GM12891 (cell line): ENCODE measurements at places on chromosomes 1 and 21.

GRCh38 chr1:56424744-56425493 lies 154.4 kb downstream of the PLPP3 start:
- no peak for DNase-seq

DNA sequence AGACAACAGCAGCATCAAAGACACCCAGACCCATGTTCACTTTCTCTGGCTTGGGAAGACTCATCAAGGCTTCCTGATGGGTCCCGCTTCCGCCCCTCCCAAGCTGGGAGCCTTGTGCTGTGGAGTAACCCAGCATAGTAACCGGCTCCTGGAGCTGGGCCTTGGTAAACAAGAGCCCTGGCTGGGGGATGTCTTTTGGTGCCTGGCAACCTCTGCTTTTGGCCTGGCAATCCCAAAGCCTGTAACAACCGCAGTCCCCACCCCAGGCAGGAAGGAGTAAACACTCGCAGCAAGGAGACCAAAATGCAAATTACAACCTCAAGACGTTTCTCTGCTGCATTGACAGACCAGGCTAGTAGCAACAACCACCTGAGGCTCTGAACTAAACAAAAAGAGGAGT lies 16.9 kb upstream of the THRAP3 start:
- peak; percentile 44 for DNase-seq

- DNase-seq, result no peak
Observed at GRCh38 chr1:48678710-48679505, 97.8 kb downstream of the BEND5 start.

DNA sequence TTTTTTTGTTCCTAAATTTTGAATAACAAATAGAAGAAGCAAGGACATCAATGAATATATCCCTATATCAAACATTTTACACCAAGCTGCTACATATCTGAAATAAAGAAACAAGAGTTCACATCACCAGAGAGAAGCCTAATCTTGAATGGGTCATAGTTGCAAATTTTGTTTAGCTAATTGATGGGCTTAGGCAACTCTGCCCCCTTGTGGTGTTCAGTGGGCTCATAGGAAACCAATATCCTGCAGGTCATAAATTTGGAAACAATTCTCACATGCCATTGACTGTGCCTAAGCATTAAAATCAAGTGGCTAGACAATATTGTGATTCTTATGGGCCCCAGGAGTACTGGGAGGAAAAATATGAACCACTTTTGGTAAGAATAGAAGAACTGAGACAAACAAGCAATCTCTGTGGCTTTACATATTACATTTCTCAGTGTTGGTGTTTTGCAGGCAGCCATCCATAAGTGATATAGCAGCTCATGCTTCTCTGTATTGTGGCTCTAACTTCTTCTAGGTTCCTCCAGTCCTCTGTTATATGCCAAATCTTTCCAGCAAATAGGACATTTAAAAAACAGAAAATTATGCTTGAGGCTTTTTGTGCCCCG lies 1262.8 kb upstream of the PRMT6 start:
- peak; percentile 19 for DNase-seq

- peak; percentile 54 for DNase-seq
Observed at GRCh38 chr1:203166192-203166940, 9.3 kb downstream of the MYBPH start.

DNA sequence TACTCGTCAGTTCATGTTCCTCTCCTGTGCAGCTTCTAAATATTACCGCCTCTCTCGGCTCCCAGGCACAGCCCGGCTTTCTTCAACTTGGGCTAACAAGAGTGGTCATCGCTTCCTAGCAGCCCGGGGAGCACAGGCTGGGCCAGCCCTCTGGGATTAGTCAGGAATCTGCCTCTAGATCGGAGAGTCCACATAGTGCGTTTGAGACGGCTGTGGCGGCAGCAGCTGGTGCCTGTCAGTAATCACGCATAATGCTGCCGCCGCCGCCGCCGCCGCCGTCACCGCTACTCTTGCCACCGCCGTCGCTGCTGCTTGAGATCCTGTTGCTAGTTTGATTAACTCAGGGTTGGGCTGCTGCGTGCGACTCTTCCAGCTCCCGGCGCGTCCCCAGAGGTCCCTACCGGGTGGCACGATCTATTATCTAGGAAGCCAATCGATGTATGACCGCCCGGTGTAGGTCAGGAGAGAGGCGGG lies at the start of gene RXRG:
Gene RXRG, minus strand, starts transcription at position 230 of the 474 bp plus-strand sequence. CDS start 233 bp downstream, outside the sequence.
- no peak for DNase-seq

DNA sequence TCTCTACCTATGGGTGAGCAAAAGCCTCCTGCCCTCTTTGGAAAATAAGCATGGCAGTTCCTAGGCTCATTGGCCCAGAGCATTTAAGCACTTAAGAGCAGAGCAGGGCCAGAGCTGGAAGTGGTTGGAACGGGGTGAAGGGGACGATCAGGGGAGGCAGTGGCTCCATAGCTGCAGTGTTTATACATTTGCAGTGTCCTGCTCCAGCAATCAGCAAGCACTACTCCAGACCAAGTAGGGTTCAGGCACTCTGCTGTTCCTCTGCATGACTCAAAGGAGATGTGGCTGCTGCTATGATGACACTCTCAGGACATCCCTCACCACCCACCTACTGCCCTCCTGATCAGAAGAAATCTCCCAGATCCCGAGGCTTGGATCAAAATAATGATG lies 55.0 kb downstream of the TRABD2B start:
- no peak for DNase-seq

- no peak for DNase-seq
Observed at GRCh38 chr1:234325878-234326496, 47.3 kb upstream of the COA6 start.

GRCh38 chr1:208216062-208216461 lies 28.1 kb downstream of the PLXNA2 start:
- DNase-seq, result no peak

- no peak for DNase-seq
Observed at GRCh38 chr21:45513003-45513717, 29.1 kb downstream of the SLC19A1 start.

- DNase-seq, result no peak
Observed at GRCh38 chr1:84995484-84996334, 1.2 kb downstream of the MCOLN2 start.

DNA sequence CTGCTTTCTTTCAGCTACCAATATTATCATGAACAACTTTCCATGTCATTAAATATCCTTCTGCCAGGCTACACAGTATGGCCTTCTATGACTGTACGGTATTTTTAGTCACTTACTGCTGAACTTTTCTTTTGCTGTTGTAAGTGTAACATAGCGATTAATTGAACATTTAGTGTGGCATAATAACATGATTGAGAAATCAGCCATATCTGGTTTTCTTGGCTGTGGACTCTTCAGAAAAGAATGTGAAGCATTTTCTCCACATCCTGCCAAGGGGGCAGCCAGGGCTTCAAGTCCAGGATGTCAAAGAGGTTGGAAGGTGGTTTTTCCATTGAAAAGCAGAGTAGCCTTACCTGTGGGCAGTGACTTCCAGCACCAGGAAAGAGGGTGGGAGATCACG lies 8.8 kb upstream of the AHCYL1 start:
- no peak for DNase-seq

DNA sequence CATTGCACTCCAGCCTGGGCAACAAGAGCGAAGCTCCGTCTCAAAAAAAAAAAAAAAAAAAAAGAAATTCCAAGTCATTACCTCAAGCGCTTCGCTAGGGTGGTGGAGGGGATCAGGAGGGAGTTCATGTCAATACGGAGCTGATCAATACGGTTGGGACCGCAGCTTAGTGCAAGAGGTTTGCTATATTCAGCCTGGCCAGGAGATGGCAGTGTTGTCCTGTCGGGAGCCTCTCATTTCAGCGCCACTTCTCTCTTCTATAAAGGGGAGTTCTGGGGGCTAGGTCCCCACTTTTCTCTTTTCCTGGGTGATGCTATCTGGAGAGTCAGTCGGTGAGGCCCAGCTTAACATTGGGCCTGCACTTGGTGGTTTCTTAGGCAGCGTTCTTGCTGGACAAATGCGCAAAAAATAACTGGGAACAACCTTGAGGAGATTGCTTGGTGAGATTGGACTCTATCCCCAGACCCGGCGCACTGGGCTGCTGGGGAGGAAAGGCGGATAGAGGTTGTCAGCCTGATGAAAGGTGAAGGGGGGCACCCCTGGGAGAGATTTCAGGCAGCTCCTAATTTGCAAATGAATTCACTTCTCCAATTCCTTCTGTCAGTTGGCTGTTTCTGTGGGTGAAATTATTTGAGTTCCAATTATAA lies 40.4 kb downstream of the KIAA0040 start:
- peak; percentile 43 for DNase-seq

GRCh38 chr1:161100556-161100955 lies 2.4 kb downstream of the KLHDC9 start:
- no peak for DNase-seq

DNA sequence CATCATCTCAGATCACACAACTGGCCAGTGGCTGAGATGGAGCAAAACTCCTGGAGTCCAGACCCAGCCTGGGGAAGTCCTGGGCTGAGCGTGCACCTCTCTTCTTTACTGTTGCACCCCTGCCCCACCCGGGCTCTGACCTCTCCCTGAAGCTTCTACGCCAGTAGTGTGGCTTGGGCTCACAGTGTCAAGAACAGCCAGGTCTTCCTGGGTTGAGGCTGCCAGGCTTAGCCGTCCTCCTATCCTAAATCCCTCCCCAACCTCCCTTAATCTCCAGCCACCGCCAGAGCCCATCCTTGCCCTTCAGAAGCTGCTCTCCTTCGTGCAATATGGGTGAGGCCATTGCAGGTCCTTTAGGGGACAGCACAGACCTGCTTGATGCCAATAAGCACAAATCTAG lies 399.2 kb upstream of the VAMP3 start:
- DNase-seq, result no peak

DNA sequence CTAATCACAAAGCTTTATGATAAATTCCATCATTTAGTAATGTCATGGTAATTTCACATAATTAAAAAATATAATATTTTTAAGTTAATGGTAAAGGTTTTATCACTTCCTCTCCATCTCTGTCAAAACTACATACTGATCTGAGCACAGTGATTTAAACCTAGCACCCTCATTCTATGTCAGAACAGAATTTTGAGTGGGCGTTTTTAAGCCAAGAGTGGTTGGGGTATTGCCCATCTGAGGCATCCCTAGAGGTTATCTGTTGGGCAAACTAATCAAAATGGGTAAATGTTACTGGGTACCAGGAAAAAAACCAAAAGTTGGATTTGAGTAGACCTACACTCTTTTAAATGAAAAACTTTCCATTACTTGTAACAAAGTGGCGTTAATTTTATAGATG lies 100.7 kb upstream of the GFI1 start:
- no peak for DNase-seq

GRCh38 chr1:6897138-6897537 lies 111.9 kb downstream of the CAMTA1 start:
- DNase-seq, result no peak

- no peak for DNase-seq
Observed at GRCh38 chr1:154492115-154492514, 9.9 kb upstream of the TDRD10 start.

DNA sequence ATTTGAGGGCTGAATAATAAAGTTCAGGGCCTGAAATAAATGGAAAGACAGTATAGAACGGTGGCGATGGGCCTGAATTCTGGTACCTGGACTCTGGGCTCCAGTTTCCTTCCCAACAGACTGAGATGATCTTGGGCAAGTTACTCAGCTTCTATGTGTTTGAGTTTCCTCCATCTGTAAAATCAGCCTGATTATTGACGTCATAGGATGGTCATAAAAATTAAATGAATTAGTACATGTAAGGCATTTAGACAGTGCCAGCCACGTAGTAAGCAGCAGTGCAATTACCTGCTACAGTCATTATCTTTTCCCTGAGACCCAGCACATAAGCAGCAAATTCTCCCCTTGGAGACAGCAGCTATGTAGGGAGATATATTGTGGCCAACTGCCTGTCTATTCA lies 260.9 kb downstream of the NTNG1 start:
- no peak for DNase-seq

- no peak for DNase-seq
Observed at GRCh38 chr1:53735681-53736080, 3.3 kb downstream of the GLIS1 start.

- no peak for DNase-seq
Observed at GRCh38 chr1:182724215-182724614, 39.8 kb upstream of the RGS8 start.

DNA sequence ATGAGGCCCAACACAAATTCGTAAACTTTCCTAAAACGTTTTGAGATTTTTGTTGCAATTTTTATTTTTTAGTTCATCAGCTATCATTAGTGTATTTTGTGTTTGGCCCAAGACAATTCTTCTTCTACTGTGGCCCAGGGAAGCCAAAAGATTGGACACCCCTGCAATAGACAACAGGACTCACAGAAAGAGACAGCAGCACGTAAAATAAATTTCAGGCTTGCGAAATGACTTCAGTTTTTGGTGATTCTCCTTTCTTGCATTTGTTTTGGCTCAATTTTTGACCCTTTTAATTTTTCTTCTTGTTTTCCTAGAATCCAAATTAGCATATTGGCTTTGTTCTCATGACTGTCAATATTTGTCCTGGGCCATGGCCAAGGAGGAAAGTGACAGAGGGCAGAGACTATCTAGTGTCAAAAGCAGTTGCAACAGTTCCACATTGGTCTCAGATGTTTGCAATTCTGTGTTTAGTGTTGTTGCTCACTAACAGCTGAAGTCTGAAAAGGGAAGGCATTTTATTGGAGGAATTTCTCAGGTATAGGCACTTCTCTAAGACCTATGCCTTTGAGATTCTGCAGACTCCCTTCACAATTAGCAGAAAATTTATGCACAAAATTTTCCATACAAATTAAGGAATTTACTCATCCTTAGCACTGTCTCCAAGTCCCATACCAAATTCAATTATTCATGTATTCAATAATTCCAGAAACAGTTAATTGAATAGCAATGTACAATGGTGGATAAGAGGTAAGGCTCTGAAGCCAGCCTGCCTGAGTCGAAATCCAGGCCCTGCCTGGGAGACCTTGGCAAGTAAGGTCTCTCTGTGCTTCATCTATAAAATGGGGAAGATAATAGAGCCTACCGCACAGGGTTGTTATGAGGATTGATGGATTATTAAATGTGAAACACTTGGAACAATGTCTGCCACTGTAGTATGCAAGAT lies 160.9 kb upstream of the IVNS1ABP start:
- no peak for DNase-seq

DNA sequence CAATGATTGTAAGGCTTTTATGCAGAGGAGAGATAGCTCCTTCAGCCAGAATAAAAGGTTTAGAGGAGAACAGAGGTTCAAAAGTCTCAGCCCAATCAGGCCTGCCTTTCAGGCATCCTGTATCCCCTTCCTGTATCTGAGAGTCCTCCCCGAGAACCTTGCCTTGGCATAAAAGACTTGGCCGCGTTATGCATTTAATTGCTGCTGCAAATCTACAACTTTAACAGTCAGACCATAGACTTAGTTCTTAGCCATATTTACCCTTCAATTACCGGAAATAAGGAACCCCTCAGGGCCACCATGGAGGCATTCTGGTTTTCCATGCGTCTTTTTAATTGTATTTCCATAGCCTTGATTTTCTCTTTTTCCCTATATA lies 18.3 kb upstream of the HYI start:
- DNase-seq, result no peak

GRCh38 chr1:7046314-7046713 lies 261.1 kb downstream of the CAMTA1 start:
- DNase-seq, result no peak

DNA sequence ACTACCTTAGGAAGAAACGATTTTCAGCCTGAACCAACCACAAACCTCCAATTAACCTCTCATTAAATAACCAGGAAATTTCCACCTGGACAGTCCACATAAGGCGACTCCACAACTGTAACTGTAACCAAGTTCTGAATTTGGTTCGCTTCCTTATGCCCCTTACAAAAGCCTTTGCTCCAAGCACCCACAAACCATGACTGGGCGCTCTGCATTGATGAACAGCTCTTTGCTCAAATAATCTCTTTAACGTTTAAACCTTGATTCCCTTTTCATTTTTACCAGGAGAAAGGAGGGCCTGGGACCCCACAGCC lies 38.2 kb upstream of the ZNF124 start:
- no peak for DNase-seq

- no peak for DNase-seq
Observed at GRCh38 chr1:232553050-232553754, 76.7 kb downstream of the SIPA1L2 start.

- no peak for DNase-seq
Observed at GRCh38 chr1:93964777-93965200, 55.6 kb upstream of the GCLM start.
